ENCODE measurements at places on chromosomes 3 and 15.

GRCh38 chr3:59809016-59809415 lies 759.2 kb upstream of the CFAP20DC start:
- DNase-seq: no peak

DNA sequence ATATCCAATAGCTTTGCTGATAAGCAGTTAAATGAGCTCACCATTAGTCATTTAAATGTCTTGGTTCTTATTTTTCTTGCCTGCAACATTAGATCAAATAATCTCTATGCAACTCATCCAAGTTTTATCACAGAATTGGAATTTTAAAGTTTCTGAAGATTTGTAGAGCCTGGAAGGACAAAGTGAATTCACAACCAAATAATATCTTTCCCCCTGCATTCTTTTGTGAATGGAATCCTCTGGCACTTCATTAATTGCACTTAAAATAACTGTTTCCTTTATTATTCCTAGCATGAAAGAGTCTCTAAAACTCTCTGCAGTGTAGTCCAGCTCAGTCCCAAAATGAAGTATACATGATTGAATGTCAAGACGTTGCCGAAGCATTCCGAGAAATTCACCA lies 345.6 kb upstream of the TGFBR2 start:
- DNase-seq: no peak

GRCh38 chr3:185789891-185790830 lies 34.7 kb downstream of the IGF2BP2 start:
- DNase-seq: no peak

- no peak for DNase-seq
These were observed 101.8 kb upstream of the SKOR1 start for GRCh38 chr15:67723294-67724024.

DNA sequence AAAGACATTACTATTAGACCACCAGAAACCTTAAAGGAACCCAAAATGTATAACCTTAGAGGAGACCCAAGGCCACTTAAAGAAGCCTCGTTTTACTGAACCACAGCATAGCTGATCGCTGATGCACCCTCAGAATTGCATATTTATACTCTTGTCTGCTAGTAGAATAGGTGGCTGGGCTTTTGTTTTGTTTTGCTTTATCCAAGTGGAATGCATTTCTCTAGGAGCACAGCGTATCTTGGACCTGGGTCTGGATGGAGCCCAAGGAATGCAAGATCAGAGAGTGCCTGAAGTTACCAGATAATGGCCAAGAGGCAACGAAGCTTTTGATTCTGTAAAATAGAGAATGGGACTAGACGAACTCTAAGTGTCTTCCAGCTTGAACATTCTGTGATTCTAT lies 129.2 kb upstream of the COL8A1 start:
- no peak for DNase-seq

- DNase-seq: peak; percentile 23
These were observed 11.0 kb downstream of the UBE3A start for GRCh38 chr15:25427861-25428260.

DNA sequence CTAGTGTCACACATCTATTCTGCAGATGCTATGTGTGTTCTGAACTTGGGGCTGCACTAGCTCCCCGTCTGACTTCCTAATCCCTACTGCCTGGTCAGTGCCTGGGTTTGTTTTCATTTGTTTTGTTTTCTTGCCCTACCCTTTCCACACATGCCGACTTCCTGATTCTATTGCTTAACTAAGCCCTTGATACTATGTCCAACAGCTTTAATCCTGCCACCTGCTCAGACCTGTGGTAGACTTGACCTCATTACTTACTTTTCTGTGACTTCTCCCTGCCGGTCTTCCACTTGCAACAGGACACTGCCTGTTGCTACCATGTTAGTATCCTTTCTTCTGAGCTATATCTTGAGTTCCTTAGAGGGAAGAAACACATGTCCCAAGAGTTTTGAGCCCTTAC lies 39.3 kb upstream of the CEMIP start:
- DNase-seq: no peak

DNA sequence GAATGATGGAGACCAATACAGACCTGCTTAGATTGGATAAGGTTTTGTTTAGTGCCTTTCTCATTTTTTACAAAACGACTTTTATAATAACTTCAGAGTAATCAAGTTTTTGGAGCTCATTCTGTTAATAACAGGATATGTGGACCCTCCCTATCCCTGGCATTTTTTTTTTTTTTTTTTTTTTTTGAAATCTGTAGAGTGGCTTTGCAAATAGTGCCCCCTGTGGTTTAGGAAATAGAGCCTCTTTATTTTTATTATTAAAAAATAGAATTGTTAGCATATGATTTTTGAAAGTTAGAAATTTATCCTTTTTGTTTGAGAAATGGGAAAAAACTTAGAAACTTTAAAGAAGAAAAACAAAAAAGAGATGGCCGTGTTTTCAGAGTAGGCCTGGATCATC lies 11.4 kb downstream of the SKIL start:
- peak; percentile 19 for DNase-seq

- DNase-seq: no peak
These were observed 264.1 kb downstream of the CD47 start for GRCh38 chr3:107826727-107827126.

- peak; percentile 71 for DNase-seq
These were observed 29.6 kb downstream of the PSMD6 start for GRCh38 chr3:63993653-63994079.

DNA sequence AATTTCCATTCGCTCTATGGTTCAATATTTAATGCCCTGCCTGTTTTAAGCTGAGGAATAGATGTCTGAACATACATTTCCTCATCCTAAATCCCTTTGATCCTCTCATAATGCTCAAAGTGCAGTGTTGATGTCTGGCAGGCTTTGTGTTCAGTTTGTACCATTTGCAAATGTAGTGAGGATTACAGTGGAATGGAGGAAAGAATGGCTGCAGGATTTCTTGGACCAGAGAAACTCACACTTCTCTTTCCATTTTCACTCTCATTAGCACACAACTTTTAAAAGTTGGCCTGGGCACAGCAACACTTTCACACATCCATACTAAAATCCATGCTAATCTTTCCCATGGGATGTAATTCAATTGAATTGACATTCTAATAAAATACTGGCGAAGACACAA lies 28.6 kb upstream of the THRB start:
- DNase-seq: no peak

- DNase-seq: no peak
These were observed 81.7 kb downstream of the SMAD6 start for GRCh38 chr15:66783725-66784124.

GRCh38 chr3:10437995-10438901 lies 67.1 kb downstream of the ATP2B2 start:
- no peak for DNase-seq

- no peak for DNase-seq
These were observed 344.7 kb upstream of the RBMS3 start for GRCh38 chr3:28936154-28936553.

GRCh38 chr3:56923526-56924224 lies 121.9 kb upstream of the ARHGEF3 start:
- DNase-seq: no peak

DNA sequence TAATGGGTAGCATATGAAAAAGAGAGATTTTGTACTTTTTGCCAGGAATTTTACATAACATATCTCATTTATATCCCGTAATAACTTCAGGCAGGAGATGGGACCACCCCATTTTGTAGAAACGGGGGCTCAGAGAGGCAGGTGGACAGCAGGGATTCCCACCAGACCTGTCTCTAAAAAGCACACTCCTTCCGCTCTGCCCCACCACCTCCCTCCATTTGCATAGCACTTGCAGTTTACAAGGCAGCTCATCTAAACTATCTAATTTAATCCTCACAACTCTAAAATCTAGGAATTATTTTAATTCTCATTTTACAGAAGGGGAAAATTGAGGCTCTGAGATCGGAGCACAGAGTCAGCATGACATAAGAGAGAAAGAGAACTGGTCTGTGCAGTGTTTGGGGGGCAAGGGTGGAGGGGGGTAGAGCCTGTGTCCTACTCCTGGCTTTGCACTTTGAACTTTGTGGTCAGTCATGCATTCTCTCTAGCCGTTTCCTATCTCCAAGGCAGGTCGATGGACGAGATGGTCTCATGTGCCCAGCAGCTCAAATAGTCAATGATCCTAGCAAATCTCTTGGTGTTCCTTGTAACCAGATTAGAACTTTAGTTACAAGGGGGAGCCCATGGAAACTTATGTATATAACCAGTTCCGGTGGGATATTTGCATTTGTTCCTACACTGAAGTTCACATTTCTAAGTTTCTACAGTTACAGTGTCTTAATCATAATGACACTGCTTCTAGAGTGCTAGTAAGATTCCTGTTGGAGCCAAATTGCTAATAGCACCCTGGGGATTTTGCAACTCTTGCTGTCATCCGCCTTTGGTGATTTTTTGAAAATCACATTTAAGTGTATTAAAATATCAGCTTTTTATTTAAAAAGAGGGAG lies 18.6 kb downstream of the CRYGS start:
- DNase-seq: no peak

- no peak for DNase-seq
These were observed 294.8 kb upstream of the NR2E3 start for GRCh38 chr15:71515375-71516186.

DNA sequence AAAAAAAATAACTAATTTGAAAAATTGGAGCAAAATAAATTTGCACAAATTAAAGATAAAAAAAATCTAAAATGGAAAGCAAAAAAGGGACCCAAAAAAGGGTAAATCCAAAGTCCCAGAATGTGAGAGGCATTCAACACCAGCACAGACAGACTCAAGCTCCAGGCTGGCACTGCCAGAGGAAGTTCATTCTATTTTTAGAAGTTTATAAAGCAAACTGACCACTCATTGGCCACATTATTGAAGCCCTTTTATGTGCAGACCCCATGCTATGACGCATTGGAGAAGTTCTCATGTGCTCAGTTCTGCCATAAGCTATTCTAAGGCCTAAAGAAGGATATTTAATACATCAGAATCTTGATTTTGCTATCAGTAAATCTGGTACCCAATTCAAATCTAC lies 17.6 kb upstream of the BOC start:
- no peak for DNase-seq

GRCh38 chr3:4174791-4175190 lies 128.4 kb upstream of the SETMAR start:
- no peak for DNase-seq

GRCh38 chr3:183541738-183542137 lies 13.8 kb downstream of the KLHL6 start:
- DNase-seq: peak; percentile 76

- DNase-seq: no peak
These were observed 36.8 kb upstream of the SUCLG2 start for GRCh38 chr3:67691207-67691606.

DNA sequence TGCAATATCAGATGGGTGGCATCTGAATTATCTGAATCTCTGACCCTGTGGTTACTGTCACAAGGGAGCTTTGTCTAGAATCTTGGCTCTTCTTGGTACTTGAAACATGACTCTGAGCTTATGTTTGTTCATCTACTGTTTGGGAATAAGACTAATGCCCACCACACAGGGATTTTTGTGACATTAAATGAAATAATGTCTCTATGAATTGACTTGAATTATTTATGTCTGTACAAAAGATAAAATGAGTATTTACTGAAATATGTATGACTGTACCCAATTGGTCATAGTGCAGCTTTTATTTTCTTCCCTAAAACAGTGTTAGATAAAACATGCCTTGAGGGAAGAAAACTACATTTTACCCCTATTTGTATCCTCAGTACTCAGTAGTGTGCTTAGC lies 87.9 kb upstream of the ZPLD1 start:
- DNase-seq: no peak

DNA sequence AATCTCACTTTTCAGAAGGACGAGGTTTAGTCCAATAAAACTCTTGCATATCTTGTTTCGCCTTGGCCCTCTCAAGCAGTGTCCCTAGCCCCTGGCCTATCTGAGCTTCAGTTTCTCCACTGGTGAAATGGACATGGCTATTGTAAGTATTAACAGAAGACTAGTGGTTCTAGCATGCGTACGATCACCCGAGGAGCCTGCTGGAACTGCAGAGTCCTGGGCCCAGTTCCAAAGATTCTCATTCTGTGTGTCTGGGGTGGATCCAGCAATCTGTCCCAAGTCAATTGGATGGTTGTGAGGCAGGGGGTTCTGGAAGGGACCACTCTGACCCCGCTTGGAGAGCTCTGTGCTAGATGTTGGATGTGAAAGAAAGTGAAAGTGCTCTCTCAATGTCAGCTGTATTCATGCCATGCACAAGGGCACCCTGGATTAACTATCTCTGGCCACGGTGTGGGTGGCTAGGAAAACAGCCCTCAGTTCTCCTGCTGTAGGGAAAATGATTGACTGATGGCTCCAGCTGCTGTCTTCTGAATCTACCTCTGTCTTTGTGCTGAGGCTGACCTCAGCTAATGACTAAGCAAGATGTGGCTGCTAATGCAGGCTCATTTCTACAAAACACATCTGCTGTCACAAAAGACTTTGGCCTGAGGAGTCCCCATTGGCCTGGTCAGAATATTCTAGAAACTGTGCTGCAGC lies 1.9 kb upstream of the PLA1A start:
- DNase-seq: peak; percentile 8

- DNase-seq: no peak
These were observed 2.6 kb upstream of the NEO1 start for GRCh38 chr15:73049564-73050215.

DNA sequence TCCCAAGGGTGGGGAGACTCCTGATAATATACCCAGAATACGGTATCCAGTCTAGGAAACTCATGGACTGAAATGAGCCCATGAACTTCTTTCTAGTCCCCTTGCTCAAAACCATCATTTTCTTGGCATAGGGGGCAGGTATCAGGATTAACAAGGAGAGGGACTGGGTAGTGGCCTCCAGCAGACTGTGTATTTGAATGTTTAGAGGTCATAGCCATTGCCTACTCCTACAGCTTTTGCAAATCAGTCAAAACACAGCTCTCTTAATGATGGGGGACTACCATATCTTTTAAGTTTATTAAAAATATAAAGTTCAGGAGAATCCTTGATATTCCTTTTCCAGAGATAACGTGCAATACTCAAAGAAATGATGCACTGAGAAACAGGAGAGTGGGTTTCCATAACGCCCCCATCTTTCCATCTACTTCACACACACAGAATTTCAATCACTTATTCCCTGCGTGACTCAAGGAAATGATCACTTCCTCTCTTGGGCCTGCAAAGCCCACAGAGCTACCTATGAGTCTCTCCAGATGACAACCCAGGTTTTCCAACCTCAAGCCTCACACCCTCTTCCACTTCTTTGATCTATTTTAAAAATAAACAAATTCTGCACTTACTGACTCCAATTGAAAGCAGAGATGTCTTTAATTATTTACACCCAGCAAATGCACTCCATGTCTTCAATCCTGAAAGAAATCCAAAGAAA lies 584.0 kb upstream of the LMCD1 start:
- no peak for DNase-seq

Data from erythroblast (primary cell).